Neural progenitor cell (in vitro differentiated cells): ENCODE measurements at places on chromosomes 16 and 17.

DNA sequence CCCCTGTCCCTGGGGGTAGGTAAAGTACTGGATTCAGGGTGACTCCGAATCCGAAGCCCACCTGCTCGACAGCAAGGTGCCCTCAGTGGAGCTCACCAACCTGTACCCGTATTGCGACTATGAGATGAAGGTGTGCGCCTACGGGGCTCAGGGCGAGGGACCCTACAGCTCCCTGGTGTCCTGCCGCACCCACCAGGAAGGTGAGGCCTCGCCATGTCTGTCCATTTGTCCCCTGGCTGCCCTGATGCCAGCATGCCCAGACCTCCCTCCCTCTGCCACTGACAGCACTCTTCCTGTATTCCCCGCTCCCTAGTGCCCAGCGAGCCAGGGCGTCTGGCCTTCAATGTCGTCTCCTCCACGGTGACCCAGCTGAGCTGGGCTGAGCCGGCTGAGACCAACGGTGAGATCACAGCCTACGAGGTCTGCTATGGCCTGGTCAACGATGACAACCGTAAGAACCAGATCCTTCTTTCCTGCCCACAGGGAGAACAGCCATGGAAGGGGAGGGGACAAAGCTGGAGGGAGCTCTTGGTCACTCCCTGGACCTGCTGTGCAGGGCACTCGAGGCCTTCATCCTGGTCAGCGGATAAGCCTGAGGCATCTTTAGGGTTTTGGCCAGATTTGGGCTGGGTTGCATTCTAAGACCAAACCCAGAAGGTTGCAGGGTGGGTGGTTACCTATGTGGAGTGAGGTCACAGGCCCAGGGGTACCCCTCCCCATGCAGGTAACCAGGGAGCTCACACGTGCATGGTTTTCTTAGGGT, 14.2 kb downstream of the GALK1 start:
- no peak for DNase-seq

- DNase-seq, result no peak
Measured at GRCh38 chr16:46728806-46729205, 19.3 kb downstream of the MYLK3 start.

GRCh38 chr16:1615761-1616160, 3.6 kb downstream of the CRAMP1 start:
- no peak for DNase-seq

- no peak for DNase-seq
Measured at GRCh38 chr17:614653-615546, 99.7 kb downstream of the VPS53 start.

DNA sequence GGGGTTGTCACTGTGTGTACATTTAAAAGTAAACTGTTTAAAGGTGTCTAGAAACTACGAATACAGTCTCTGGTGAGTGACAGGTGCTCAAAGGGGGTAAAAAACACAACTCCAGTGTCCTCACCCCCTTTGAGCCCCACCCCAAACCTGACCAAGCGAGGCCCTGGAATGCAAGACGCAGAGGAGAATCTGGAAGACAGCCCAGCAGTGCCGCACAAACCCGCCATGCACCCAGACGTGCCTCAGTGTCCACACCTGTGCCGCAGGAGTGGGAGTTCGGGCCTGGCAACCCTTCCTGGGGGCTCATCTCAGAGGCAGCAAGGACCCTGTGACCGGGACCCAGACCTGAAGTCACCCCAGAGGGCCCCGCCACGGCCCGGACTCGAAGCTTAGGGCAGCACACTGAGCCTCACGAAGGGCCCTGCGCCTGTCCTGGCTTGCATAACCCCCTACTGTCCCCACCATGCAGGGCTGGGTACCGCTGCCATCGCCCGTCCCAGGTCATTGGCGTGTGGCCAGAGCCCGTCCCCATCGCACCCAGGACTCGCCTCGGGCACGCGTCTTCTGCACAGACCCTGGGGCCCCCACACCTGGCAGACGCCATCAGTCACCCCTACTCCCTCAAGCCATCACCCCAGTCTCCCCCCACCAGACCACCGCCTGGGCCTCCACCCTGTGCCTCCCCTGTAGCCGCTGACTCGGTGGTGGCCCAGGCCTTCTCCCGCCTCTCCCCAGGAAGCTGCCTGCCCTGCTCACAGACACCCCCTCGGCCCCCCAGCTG, 33.0 kb upstream of the ZC3H18 start:
- no peak for DNase-seq
